ENCODE measurements at places on chromosomes 16 and 17. TPM values are rescaled to one million over a fixed set of nuclear protein-coding genes. Genes with fewer than 3 reads are reported as not detected.

The SLC2A4 gene
- 0.15 TPM for total RNA-seq

The RASL10B gene
- total RNA-seq, result 0.73 TPM

- H3K27me3 ChIP-seq, result no peaks in the 10 kb centered on the region
- H3K27ac ChIP-seq, result no peak overlapping the region
- H3K4me3 ChIP-seq, result no peak overlapping the region
- H3K4me1 ChIP-seq, result no peaks in the 10 kb centered on the region
Measured at GRCh38 chr16:72901000-72901627, 146.8 kb downstream of the ZFHX3 start.

DNA sequence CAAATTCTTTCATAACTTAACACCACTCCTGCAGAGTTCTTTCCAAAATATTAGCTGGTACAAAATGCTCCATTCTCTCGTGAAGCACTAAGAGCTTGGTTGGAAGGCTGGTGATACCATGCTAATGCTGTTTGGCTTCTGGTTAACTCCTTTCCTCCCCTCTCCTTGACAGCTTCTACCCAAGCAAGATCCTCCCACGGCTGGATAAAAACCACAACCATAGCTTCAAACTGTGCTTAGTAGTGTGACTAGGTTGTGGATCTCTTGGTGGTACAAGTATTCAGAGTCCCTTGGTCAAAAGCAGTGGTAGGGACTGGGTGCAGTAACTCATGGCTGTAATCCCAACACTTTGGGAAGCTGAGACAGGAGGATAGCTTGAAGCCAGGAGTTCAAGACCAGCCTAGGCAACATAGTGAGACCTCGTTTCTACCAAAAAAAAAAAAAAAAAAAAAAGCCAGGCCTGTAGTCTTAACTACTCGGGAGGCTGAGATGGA, 2.3 kb downstream of the PHAF1 start:
- no peaks in the 10 kb centered on the region for H3K27me3 ChIP-seq
- no peak for DNase-seq
- H3K4me3 ChIP-seq, result no peak overlapping the region
- H3K36me3 ChIP-seq, result peaks cover 2% of the 10 kb centered on the region
- H3K27ac ChIP-seq, result no peak overlapping the region

Measured in activated CD4-positive, alpha-beta memory T cell treated with anti-CD3 and anti-CD28 coated beads for 36 hours (primary cell).